Omental fat pad (tissue), 4 donors: ENCODE measurements at places on chromosomes 3 and 15. TPM values are rescaled to one million over a fixed set of nuclear protein-coding genes. Genes with fewer than 3 reads are reported as not detected.

DNA sequence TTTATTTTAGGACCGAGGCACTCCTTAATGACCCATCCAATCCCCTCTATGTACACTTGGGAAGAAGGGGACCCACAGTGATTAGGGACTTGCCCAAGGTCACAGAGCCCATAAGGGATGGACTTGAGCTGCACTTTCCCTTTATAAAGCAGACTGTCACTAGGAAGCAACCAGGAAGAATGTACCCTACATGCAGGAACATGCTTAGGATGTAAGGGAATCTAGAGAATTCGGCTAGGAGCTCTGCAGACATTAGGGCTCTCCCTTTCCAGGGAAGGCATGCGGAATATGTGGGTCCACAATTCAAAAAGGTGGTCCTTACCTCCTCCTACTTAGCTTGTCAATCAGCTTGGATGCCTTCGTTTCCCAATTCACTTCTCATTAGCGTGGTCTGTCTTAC, 78.7 kb downstream of the TMEM266 start:
- no peak for DNase-seq

DNA sequence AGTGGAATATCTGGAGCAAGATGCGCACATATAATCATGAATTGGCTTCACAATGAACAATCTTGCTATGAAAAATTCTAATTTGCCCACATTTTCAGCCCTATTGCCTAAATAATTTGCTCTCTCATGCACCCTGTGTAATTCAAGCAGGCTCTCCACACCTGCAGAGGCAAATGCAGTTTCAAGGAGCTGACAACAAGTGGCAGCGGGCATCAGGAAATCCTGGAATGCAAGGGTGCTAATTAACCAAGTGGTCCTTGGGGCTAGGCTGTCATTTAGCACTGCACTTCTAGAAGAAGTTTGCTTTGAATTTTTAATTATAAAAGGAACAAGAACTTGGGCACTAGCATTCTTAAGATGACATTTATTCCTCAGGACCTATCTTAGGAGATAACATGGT, 56.3 kb upstream of the ICE2 start:
- DNase-seq = no peak

- DNase-seq = no peak
Observed at GRCh38 chr3:43224405-43225073, 61.8 kb upstream of the SNRK start.

DNA sequence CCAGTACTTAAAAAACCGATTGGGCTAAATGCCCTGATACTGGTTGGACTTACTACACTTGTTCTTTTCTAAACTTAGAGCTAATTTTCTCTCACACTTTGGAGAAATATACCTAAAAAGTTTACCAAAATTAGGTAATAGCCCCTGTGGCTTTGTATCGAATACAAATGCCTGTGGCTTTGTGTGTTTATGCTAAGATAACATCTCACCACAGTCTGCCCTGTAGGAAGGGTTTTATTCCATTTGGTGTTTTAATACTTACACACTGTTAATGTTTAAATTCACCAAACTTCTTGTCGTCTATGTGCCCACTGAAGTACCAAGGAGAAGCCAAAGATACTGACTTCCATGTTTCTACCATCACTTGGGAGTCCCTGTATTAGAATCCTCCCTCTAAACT, 66.4 kb downstream of the BCHE start:
- DNase-seq = no peak

DNA sequence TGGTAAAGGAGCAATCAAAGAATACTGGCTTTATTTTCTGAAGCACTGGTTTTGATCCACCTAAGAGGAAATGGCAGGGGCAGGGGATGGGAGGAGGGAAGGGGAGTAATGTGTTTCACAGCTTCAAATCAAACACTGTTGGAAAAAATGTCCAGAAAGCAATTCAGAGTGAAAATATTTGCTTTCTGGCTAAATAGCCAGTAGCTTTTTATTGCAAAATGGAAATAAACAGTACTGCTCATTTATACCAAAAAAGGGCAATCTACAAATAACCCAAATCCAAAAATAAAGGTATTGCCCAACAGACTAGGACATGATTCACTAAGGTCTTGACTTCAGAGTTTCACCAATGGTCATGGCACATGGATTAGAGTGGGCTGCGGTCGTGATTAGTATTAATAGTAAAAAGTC, 279.3 kb upstream of the THBS1 start:
- DNase-seq = no peak

- no peak for DNase-seq
Observed at GRCh38 chr3:4474683-4475490, 7.8 kb upstream of the SUMF1 start.

DNA sequence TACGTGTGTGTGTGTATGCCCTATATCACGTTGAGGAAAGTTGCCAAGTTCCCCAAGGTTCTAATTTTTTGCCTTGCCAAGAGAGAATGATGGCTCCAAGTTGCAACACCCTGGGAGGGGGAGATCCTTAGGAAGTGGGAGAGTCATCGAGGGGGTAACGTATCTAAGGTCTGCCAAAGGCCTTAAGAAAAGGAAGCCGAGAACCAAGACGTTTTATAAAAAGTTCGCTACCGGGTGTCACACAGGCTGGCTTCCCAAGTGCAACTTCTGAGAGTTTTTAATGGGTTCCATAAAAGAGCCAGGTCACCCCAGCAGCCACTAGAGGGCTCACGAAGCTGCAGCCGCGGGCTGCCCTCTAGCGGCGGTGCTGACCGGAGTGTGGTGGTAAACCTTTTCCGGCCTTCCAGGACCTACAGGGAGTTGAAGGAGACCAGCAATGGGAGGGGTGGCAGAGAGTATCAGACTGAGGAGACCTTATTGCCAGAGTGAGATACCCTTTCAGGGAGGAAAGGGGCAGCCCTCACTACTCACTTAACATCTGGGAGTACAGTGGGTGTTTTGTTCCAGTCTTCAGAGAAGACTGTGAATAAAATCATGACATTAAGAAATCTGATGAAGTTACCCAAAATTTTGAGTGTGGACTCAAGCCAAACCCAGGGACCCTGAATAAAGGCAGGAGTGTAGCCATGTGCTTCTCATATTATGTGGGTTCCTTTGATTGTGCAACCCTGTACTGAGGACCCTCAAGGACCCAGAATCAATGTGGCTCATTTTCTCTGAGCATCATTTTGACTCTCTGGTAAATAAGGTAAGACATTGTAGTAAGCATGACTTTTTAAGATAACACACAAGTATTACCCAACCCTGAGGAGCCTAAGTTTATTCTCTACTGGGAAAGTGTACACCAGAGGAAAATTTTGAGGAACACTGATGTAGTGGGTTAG, 2.5 kb upstream of the RFX7 start:
- peak; percentile 53 for DNase-seq

DNA sequence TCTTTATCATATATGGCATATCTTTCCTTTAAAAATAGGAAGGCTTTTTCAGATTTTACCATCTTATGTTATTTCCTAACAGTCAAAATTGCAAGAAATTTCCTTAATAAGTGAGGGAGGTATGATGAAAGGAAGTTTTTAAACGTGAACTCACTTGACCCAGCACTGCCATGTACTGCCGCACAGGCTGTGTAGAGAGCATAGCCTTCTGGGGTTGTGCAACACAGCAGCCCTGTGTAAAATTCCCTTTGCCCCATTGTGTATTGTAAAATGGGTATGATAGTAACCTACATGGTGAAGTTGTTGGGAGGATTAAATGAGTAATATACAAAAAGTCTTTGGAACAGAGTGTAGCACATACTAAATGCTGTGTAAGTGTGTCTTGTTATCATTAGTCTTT, 78.6 kb downstream of the PEX5L start:
- DNase-seq = no peak

DNA sequence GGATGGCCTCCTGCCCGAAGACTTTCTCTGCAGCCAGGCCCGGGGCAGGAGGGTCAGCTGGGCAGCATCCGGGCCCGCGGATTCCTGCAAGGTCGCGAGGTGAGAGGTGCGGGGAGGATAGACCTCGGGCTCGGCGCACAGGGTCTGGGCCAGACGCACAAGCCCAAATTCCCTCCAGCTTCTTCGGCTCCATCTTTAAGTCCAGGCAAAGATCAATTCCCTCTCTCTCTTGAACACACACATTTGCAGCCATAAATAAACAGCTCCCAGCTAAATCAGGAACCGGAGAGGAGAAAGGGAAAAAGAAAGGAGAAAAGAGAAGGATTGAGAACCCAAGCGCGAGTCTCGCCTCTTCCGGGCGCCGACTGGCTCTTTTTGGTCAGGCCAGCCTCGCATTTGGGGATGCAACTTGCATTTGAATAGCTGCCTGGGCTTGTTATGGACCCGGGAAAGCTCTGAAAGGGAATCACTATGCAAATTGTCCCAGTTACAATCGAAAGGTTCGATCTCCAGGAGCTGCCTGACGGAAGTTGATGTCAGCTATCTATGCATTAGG, 14.5 kb upstream of the ONECUT1 start:
- DNase-seq = no peak

Gene FOXB1
- total RNA-seq = not detected

GRCh38 chr3:64463981-64464380, 223.8 kb downstream of the ADAMTS9 start:
- DNase-seq = no peak

Gene SNRPA1
- total RNA-seq = 25.8 TPM
